Central memory CD8-positive, alpha-beta T cell (primary cell): ENCODE measurements at places on chromosomes 2 and 18.

- no peak for DNase-seq
These were observed 95.4 kb downstream of the CTAGE1 start for GRCh38 chr18:22322243-22322691.

GRCh38 chr2:36824273-36824672 lies 127.8 kb downstream of the VIT start:
- no peak for DNase-seq

DNA sequence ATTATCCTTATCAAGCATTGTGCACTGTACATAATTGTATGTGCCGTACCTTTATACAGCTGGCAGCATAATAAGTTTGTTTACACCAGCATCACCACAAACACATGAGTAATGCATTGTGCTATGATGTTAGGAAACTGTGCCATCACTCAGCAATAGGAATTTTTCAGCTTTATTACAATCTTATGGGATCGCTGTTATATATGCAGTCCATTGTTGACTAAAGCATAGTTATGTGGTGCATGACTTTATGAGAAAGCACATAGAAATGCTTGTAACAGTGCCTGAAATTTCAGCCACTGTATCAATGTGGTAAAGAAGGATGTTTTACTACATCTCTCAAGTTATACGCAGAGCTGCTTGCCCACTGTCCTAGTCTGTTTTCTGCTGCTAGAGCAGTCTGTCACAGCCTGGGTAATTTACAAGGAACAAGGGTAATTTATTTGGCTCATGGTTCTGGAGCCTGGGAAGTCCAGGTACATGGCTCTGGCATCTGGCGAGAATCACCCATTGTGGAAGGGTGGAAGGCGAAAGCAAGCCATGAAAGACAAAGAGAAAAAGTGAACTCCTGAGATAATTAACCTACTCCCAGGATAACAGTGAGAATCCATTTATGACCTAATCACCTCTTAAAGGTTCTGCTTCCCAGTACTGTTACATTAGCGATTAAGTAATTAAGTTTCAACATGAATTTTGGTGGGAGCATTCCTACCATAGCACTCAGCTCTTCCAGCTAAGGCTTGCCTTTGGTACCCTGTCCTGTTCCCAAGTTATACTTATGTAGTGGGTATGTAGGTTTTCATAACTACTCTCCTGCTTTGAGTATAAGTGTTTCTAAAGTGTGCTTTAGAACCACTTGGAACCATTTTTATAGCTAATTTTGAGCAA lies 4.6 kb downstream of the MAP3K20 start:
- no peak for DNase-seq

GRCh38 chr2:121129692-121130091 lies 155.3 kb downstream of the TFCP2L1 start:
- DNase-seq = no peak

- no peak for DNase-seq
These were observed 151.8 kb upstream of the NABP1 start for GRCh38 chr2:191526091-191526490.

- no peak for DNase-seq
These were observed 213.1 kb downstream of the MYO3B start for GRCh38 chr2:170391018-170391417.

DNA sequence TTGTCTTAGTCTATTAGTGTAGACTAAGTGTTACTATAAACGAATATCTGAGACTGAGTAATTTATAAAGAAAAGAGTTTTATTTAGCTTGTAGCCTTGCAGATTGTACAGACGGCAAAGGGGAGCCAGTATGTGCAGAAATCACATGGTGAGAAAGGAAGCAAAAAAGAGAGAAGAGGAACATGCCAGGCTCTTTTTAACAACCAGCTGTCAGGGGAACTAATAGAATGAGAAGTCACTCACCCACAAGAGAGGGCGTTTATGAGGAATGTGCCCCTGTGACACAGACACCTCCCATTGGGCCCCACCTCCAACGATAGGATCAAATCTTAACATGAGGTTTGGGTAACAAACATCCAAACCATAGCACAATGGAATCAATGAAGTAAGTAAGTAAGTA lies 20.6 kb upstream of the ZNF804A start:
- no peak for DNase-seq

DNA sequence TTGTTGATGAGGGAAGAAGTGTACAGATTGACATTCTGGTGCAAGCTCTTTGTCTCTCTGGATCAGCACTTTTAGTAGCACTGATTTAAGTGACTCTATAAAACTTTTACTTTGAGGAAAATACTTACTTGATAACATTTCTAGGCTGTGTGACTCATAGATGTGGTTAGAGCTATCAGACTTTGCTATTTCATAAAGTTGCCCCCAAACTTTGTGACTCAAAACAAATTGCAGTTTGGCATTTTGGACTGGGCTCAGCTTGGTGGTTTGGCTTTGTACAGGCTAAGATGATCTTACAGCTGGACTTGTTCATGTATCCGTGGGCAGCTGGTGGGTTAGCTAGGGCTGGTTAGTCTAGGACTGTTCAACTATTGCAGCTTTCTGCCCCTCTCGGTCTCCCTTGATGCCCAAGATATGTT lies 42.1 kb upstream of the GLS start:
- no peak for DNase-seq

GRCh38 chr2:16718576-16719484 lies 53.2 kb upstream of the CYRIA start:
- DNase-seq = no peak

DNA sequence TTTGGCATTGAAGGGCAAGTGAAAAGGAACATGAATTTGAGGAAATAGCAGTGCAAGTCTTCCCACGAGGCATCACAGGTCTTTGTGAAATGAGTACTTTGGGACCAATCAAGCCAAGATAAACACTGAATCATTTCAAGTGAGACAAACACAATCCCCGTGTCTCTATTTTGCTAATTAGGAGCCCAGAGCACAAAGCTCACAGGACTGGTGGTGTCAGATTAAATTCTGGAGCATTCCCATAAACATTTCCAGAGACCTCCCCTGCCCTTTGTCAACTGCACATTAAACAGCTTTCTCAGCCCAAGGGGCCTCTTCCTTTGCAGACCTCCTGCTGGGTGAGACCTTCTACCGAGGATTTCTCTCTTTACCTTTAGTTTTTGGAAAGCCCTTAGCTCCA lies 50.7 kb downstream of the DAPL1 start:
- no peak for DNase-seq

DNA sequence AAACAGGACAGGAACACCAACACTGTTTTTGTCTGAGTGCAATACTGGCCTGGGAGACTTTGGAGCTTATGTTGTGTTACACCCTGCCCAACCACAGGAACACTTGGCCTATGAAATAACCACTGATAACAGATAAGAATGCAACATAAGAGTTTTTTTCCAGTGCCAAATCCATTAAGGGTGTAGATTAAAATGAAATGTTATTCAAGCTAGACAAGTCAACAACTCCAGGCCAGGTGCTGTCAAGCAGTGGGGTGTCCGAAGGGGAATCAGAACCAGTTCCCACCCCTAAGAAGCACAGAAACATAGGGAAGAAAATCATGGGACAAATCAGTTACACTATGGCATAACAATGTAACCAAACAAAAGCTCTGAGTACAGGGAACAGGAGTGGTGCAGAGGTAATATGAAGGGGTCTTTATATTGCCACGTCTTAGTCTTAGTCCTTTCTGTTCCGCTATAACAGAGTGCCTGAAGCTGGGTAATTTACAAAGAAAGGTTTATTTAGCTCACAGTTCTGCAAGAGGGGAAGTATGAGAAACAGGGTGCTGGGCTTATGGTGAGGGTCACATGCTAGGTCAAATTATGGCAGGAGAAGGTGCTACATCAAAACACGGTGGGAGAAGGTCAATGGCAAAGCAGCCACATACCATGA lies 3.8 kb downstream of the AFG3L2 start:
- no peak for DNase-seq

DNA sequence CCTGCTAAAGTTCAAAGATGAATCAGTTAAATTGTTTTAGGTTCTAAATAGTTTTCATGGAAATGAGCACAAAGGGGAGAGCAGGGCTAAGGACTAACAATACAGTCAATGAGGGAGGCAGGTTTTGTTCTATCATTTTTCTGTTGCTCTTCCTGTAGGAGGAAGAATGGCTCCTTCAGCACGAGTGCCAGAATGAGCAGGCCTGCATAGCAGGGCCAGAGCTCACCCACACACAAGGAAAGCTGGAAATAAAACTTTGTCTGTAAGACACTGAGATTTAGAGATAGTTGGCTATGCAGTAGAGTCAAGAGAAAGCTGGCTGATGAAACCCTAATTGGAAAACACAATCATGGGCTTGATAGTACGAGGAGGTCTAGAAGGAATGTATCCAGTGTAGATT lies 313.3 kb downstream of the MBD2 start:
- DNase-seq = no peak

- DNase-seq = no peak
These were observed 9.1 kb downstream of the RND3 start for GRCh38 chr2:150478200-150478974.
